ENCODE measurements at places on chromosomes 4 and X.

- no peak for DNase-seq
Observed at GRCh38 chr4:53865054-53865453, 199.4 kb downstream of the CHIC2 start.

GRCh38 chr4:141638230-141638629 is 1.8 kb downstream of the IL15 start:
- DNase-seq: no peak

DNA sequence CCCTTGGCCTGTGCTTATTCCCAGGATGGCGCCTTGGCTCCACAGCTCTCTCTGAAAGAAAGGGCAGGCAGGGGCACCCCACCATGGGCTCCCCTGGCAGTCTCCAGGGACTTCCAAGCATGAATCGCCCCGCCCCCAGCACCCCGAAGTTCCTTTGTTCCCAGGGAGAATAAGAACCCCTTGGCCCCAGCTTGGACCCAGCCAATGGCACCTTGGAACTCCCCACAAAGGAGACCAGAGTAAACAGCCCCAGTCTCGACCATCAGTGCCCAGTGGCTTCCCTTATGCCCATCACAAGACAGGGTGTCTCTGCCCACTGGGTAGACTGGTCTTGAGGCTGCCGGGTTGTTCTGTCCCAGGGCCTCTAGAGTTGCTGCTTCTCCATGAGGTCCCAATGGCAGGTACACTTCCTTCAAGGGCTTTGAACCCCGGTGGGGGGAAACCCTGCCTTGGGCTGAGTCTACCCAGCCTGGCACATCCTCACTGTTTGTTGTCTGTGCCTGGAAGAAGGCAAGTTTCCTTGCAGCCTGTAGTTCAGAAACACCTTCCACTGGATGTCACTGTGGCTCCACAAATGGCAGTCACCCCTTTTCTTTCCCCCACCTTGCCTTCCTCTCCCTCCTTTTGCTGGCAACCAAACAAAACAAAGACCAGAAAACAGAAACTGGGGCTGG is 30.8 kb downstream of the NBDY start:
- no peak for DNase-seq

GRCh38 chrX:122464341-122464740 is 719.7 kb upstream of the GRIA3 start:
- no peak for DNase-seq

DNA sequence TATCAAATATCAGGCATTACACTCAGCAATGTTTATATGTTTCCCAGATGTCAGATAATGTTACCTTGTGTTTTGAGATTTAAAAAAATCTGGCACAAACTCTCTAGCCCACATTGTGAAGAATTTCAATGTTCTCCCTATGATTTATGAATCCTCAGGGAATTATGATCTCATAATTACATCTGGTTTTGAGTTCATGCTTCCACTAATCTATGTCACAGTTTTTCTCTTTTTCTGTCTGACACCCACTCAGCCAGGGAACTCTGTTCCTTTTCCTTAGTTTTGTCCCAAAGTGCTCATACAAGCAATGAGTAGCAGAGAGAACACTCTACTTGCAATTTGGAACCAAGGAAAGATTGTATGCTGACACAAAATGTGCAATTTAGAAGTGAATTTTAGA is 212.1 kb upstream of the POF1B start:
- DNase-seq: no peak

- no peak for DNase-seq
Observed at GRCh38 chr4:86357608-86358007, 2.2 kb downstream of the MAPK10 start.

- DNase-seq: no peak
Observed at GRCh38 chr4:174930895-174931294, 12.7 kb downstream of the ADAM29 start.

- no peak for DNase-seq
Observed at GRCh38 chrX:42017971-42018370, 94.6 kb upstream of the CASK start.

DNA sequence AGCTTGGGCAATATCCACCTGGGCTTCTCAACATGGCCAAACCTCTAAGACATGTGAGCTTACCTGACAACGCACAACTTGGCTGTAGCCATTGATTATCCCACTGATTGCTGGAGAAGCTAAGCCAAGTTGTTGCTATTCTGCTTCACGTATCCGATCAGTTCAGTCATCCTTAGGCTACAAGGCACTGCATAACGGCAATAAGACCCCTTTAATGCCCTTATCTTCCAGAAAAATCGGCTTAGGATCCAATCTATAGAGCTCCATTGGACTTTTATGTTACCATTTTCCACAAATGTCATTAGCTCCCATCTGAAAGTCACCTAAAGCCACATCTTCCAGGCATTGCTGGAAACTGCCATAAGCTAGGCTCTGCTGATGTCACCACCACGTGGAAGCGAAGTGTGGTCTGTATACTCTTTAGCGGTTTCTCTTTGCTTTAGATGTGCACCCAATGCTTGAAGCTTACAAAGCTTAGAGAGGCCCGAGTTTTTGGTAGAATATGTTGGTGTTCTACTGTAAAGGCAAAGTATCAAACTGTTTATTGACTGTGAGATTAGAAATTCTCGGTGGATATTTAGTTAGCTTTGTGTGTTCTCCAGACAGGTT is 163.1 kb downstream of the CPE start:
- no peak for DNase-seq

GRCh38 chrX:14235004-14235403 is 205.3 kb upstream of the GEMIN8 start:
- no peak for DNase-seq

DNA sequence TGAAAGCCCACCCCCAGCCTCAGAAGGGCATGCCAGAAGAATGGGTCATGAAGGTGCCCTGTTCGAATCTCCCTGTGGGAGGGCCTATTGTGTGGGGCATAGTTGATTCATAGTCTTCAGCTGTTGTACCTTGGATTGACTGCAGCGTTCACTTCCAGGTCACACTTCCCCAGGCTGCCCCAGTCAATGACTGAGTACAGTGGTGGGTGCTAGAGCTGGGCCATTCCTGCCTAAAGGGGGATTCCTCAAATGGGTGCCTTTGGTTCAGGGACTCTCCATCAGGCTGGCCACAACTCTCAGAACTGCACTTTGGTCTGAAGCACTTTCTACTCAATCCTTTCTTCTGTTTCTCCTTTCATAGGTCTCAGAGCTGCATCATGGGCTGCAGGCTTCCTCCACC is 35.0 kb upstream of the RASGEF1B start:
- DNase-seq: no peak

- DNase-seq: no peak
Observed at GRCh38 chrX:70405003-70405402, 18.1 kb upstream of the GDPD2 start.

DNA sequence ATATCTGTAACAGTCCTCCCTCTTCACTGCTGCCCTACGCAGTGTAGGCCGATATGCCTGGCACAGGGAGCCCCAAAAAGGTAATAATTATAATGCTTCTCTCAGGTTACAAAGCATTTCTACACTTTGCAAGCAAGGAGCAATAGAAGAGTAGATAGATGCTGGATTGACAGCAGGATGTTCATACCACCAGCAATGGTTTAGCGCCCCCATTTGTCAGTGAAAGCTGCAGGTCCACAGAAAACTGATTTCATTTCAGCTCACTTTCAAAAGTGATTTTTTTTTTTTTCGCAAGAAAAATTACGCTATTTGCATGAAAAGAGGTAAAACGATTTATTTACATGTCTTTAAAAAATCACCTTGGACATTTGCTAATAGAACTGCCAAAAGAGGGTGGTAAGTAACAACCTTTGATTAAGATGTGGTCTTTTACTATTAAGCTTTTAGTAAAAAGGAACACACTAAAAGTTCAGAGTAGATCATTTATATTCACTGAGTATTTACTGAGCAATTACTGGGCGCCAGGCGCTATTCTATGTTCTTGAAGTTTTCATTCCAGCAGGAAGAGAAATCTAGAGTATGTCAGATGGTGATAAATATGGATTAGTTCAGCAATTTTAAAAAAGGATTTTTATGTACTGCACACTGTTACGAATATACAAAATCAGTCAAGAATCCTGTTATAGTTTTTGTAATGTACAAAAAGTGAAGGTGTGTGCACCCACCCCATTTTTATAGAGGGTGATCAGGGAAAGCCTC is 34.4 kb downstream of the HPF1 start:
- peak; percentile 1 for DNase-seq

DNA sequence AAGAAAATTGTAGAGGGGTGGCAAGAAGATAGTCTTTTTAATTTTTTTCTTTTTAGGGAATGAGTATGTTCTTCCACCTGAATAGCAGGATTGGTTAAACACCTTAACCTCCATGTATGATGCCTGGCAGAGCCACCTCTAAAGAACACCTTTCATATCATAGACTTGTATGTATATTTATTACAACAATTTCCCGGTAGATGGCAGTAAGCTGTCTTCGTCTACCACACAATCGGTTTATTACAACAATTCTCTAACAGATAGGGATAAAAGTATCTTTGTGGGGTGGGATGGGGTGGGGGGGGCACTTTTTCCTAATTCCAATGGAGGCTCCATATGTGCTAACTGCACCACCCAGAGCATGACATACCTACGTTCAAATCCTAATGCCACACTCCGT is 255.5 kb downstream of the LDB2 start:
- no peak for DNase-seq

- DNase-seq: no peak
Observed at GRCh38 chr4:15653420-15653819, 1.7 kb downstream of the FBXL5 start.
